ENCODE measurements at places on chromosomes 5 and 9. TPM values are rescaled to one million over a fixed set of nuclear protein-coding genes. Genes with fewer than 3 reads are reported as not detected.

Gene SPEF2
- 6.0 TPM for total RNA-seq

Gene XRCC4
- 11.4 TPM for total RNA-seq

Gene SMIM3
- total RNA-seq = 10.6 TPM

DNA sequence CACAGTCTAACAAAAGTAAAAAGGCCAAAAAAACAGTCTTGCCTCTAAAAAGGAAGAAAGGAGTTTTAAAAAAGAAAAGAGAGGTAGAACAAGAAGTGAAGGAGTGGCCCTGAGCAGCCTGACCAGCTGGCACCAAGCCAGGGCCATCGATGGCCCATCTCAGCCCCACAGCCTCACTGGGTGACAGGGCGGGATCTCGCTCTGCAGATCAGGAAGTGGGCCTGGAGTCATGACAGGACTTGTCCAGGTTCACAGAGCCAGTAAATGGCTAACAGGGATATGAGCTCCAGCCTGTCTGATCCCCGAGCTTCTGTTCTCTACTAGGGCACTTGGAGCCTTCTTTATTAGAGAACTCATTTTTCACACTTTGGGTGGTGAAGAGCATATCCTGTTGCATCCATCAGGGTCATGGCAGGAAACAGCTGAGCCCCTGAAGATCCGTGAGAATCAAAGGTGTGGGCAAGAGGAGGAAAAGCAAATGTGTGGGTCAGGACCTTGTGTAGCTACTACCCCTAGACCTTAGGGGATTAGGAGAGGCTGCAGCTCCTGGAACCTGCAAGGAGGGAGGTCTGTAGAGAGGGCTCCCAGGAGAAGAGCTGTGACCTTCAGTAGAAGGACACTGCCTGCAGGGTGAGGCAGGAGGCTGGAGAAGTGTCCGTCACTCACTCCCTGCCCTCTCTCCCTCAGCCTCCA is 299.0 kb upstream of the MSX2 start:
- no peak for DNase-seq
- peaks cover 10% of the 10 kb centered on the region for H3K27me3 ChIP-seq
- no peak overlapping the region for H3K27ac ChIP-seq
- H3K36me3 ChIP-seq = no peaks in the 10 kb centered on the region
- no peak overlapping the region for H3K4me3 ChIP-seq

GRCh38 chr5:74934949-74935751 is 69.0 kb upstream of the FAM169A start:
- DNase-seq = peak; percentile 19
- no peaks in the 10 kb centered on the region for H3K36me3 ChIP-seq
- H3K4me1 ChIP-seq = peaks cover 26% of the 10 kb centered on the region
- H3K27ac ChIP-seq = peak overlapping the region; percentile 65

GRCh38 chr9:35834260-35835215 is 5.5 kb downstream of the TMEM8B start:
- peaks cover 6% of the 10 kb centered on the region for H3K4me1 ChIP-seq
- H3K27me3 ChIP-seq = no peaks in the 10 kb centered on the region
- H3K36me3 ChIP-seq = no peaks in the 10 kb centered on the region
- DNase-seq = no peak
- H3K27ac ChIP-seq = no peak overlapping the region

- no peak overlapping the region for H3K27ac ChIP-seq
- no peaks in the 10 kb centered on the region for H3K27me3 ChIP-seq
- no peak overlapping the region for H3K4me3 ChIP-seq
- no peak for DNase-seq
- peaks cover 16% of the 10 kb centered on the region for H3K36me3 ChIP-seq
- peaks cover 56% of the 10 kb centered on the region for H3K4me1 ChIP-seq
These were observed 9.6 kb upstream of the LNPEP start for GRCh38 chr5:96926276-96926675.

GRCh38 chr9:38067859-38068681 is 957 bp downstream of the SHB start:
- H3K4me3 ChIP-seq = peak overlapping the region; percentile 80
- H3K27ac ChIP-seq = no peak overlapping the region
- peak; percentile 18 for DNase-seq
- H3K4me1 ChIP-seq = peaks cover 22% of the 10 kb centered on the region
- no peaks in the 10 kb centered on the region for H3K36me3 ChIP-seq
